ENCODE measurements at places on chromosomes 2 and 18.

DNA sequence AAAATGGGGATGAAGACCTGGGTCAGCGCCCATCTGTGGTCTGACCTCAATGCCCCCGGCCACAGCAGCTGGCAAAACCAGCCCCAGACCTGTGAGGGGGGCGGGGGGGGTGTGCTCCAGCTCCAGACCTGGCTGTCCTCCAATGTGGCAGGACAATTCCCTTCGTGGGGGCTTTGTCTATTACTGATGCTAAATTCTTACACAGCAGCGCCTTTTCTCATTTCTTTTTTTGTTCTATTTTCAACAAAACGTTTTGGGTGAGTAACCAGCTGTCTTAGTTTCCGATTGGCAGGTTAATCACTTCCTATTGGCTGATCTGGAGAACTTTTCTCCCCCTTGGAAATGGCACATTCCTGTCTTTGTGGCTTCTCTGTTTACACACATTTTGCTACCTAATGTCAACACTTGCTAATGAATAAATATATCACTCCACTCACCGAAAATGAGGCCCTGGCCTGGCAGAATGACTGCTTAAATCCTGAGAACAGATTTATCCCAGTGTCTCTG lies 4.4 kb downstream of the SMAD7 start:
- DNase-seq: no peak

- DNase-seq: no peak
Observed at GRCh38 chr2:223641082-223641481, 38.9 kb upstream of the SCG2 start.

DNA sequence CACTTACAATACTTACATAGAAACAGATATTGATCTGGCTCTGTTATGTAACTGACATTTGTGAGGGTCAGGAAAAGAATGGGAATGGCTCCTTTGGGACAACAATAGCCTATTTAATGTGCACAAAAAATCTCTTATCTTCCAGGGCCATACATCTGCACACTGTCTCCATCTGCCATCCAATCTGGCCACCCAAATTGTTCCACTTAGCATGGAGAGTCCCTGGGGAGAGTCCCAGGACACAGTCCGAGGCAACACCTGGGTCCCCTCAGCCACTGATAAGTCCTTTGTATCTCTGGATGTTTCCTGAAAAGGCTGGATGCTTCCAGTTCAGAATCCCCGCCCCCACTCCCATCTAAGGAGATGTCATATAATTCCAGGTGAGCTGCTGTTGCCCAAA lies 274.2 kb upstream of the NCKAP5 start:
- DNase-seq: no peak

DNA sequence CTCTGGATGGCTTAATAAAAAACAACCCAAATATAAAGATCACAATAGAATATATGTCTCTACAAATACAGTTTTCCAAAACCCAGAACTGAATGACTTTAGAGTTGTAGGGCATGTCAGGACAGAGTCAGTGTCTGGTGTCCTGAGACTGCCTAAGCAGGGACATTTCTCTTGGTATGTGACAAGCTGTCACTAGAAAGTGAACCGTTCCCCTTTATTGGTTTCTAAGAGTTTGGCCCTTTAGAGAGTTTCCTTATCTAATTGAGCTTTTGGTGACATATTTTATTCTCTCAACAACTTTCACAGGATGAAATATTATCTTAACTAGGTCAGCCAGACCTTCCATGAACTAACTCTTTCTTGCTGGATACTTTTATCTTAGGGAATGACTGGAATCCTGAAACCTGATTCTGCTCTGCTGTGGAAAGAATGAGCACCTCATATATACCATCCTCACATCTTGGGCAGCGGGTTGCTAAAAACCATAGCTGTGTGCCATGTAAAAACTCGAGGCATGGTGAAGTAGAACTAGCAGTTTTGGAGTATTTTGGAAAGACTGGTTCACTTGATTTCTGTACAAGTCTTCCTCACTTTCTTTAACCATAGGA lies 54.8 kb downstream of the CAVIN2 start:
- no peak for DNase-seq

DNA sequence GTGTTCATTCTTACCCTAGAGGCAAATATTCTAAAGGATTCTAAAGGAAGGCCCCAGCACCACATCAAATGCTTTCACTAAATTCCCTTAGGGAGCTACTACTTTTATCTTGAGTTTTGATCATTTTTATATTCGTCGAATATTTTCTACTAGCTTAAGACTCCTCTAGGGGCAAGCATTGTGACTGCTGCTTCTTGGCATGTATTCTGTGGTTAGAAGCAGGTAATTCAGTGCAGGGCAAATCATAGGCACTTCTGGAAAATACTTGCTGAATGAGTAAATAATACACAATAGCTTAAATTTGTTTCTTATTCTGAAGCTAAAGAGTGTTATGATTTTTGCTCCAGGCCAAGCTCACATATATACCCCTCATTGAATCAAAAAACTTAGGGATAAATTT lies 136.4 kb downstream of the LRP2 start:
- DNase-seq: no peak

DNA sequence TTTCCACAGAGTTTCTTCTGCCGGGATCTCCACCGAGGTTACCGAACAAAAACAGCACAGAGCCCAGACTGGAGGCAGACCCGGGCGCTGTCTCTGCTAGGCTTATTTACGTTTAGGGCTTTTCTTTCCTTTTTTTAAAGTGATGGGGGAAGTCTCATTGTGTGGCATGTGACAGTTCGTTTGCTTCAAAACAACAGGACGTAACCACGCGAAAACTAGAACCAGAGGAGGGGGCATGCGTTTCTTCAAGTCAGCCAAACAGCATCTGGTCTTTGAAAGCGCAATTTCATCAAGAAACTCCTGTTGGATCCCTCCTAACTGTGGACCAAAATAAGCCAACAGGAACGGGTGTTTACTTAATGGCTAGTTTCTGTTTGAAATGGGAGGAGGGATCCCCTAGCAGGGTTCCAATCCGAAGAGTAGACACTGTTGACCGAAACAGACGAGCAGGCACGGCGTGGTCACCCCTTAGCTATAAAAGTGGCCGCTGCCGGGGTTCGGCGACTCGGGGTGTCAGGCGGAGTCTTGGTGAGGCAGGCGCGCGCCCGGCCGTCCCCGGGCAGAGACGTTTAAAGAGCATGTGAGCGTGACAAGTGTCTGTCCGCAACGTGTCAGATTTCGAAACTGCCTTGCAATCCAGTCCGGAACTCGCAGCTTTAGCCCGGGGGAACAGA lies 997 bp upstream of the TGIF1 start:
- peak; percentile 56 for DNase-seq

GRCh38 chr2:209970271-209970670 lies 32.2 kb upstream of the RPE start:
- no peak for DNase-seq

GRCh38 chr2:205511641-205512040 lies 170.7 kb upstream of the NRP2 start:
- DNase-seq: no peak

DNA sequence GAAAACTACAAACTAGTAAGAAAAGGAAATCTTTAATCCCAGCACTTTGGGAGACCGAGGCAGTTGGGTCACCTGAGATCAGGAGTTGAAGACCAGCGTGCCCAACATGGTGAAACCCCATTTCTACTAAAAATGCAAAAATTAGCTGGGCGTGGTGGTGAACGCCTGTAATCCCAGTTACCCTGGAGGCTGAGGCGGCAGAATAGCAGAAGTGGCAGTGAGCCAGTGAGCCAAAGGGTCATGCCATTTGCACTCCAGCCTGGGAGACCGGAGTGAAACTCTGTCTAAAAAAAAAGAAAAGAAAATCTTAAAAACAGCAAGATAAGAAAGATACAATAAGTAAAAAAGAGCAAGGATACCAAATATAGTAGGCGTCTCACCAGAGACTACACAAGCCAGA lies 502.9 kb upstream of the ID2 start:
- DNase-seq: no peak
